ENCODE measurements at places on chromosomes 16 and 17.
A peak's percentile ranks its signal among the peaks of the same experiment; 100 is the strongest.

DNA sequence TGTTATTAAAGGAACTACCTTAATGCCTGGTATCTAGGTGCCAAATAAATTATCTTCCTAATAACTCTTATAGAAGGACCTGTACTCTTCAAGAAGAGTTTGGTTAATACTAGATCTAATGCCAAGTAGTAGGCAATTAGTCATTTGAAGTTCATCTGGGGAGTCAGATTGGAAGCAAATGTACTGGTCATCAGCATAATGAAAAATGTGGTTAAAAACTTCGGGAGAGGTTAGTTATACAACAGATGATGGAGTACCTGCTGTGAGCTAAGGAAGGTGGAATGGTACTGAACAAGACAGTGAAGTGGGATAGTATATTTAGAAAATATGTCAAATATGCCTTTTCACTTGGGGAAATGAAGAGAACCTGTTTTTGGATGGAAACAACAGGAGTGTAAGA lies 49.2 kb downstream of the TNRC6A start:
- DNase-seq, result no peak

DNA sequence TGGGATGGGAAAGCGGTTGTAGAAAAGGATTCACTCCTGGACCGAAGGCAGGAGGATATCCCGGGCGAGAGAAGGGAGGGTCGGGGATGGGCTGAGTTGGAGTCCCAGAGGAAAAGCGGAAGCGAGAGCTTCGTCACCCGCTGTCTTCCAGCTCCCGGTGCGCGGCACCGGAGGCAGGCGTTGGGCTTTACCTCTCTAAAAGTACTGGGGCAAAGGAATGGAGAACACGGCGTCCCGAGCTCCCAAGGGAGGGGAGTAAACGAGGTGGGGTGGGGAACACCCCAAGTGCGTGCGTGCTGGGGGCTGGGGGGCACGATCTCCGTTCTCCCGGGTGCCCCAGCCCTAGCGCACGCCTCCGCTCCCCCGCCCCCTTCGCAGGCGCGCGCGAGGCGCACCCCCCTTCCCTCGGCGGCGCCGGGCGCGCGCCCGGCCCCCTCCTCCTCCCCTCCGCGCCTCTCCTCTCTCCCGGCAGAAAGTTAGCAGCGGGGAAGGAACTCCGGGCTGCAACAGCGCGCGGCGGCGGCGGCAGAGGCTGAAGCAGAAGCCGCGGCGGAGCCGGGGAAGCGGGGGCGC lies at the start of gene HS3ST4:
TSS of gene HS3ST4 (plus strand) at position 441 of the 573 bp plus-strand sequence.
- no peak for DNase-seq

- DNase-seq, result peak; percentile 85
Observed at GRCh38 chr16:678858-679813, 1.1 kb upstream of the STUB1 start.

- DNase-seq, result no peak
Observed at GRCh38 chr16:82728901-82729300, 102.1 kb downstream of the CDH13 start.

GRCh38 chr17:44010966-44011647 lies 3.7 kb downstream of the TMEM101 start:
- DNase-seq, result no peak

DNA sequence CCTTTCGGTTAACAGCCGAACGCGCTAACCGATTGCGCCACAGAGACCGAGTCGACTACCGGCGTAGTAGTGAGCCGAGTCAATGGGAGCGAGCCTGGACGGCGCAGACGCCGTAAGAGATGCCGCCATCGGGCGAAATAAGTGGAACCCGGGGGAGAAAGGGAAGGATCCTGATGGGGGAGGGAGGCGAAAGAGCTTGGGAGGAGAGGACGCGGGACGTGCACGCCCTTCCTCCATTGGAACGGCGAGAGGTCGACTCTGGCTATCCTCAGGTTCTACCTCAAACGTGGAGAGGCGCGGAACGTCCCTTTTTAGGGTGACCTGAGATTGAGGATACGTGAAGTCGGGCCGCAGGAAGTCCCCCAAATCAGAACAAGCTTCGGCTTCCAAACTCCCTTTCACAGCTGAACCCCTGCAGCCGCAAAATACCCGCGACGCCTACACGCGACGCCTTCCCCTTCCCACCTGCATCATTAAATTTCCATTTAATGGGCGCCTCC lies 683 bp upstream of the PSMB3 start:
- peak; percentile 94 for DNase-seq

- DNase-seq, result no peak
Observed at GRCh38 chr17:5121186-5121841, 5.5 kb downstream of the USP6 start.

GRCh38 chr16:67783353-67783725 lies 23.0 kb downstream of the RANBP10 start:
- DNase-seq, result no peak

DNA sequence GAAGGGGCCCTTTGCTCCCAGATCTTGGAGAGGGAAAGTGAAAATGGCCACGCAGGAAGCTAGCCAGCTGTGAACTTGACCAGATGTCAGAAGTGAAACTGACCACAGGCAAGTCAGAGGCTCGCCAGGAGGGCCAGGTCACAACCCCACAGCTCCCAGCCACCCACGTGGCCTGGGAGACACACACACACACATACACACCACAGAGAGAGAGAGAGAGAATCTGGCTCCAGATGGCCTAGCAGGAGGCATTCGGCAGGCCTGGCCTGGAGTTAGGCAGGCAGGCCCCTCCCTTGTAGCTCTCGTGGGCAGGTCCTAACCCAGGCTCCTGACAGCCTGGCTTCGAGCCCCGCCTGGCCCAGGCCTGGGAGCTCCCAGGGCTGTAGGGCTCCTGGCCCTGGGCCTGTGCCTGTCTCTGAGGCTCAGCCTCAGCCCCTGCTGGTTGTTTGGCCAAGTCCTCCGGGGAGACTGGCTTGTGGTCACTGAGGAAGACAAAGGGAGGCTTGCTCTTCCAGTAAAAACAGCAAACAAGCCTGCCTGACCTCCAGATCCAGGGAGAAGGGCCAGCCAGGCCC lies 20.2 kb downstream of the NGFR start:
- no peak for DNase-seq

DNA sequence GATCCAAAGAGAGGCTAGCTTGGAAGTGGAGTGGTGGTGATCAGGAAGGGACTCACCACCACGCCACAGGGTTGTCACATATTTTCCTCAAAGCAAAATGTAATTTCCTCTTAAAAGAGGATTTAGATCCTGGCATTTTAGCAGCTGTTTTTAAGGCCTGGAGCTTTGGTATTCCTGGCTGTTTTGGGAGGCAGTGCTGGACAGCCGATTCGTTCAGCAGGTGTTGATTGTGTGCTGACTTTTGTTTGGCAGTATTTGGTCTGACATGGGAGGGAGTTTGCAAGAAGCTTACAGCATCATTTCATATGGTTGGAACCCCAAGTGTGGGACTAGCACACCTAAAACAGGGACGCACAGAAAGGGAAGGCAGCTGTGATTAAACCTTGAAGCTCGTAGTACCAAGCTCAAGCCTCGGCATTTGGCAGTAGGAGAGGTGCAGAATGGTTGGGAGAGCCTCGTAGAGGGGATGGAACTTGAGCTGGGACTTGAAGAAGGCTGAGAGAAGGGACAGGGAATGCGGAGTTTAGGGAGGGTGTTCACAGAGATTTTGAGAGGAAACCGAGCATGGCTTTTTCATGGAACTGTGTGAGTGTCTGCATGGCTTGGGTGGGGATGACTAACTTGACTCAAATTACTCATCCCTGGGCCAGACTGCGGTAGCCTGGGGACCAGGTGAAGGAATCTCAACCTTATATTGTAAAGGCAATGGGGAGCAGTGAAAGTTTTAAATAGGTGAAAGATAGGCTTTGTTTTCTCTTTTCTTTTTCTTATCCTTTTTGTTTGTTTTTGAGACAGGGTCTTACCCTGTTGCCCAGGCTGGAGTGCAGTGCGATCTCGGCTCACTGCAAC lies 52.3 kb downstream of the RPTOR start:
- no peak for DNase-seq

DNA sequence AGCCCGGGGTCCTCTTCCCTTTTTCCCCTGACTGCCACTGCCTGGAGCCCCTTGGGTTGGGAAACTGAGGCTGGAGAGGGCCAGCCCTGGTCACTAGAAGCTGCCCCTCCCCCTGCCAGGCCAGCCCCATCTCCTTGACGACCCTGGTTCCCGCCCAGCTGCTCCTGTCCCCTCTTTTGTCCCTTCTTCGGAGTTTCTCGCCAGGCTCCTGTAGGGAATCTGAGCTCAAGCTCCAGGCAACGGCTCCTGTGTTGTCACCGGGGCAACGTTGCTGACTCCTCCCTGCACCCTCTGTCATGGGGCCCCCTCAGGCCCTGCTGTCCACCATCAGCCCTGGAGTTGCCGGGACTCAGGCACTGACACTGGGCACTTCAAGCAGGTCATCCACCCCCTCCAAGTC lies 5.7 kb downstream of the LLGL1 start:
- no peak for DNase-seq

GRCh38 chr16:23564575-23565363 lies 7.2 kb downstream of the UBFD1 start:
- DNase-seq, result no peak

- DNase-seq, result no peak
Observed at GRCh38 chr16:62130101-62130500, 93.9 kb upstream of the CDH8 start.

GRCh38 chr16:75282466-75283281 lies 31.2 kb upstream of the BCAR1 start:
- DNase-seq, result no peak

- DNase-seq, result no peak
Observed at GRCh38 chr16:81945665-81946064, 65.6 kb downstream of the SDR42E1 start.

DNA sequence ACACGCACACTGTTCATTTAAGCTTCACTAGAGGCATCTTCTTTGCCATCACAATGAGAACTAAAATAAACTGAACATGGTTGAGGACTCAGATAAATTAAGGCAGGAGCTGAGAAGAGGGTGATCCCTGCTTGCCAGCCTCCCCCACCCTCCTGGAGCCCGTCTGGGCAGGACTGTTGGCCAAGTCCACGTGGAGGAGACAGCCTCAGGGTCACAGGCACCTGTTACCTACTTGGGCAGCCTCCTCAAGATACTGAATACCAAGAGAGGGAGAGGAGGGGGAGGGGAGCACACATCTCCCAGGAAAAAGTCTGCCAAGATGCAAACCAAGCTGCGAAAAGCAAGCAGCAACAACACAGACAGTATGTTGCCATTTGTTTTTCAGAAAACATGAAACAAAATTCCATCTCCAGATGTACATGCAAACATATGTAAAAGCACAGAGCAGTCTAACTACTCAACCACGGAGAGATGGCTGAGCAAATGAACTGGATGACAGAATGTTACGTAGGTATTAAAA lies 67.4 kb downstream of the SLC39A11 start:
- no peak for DNase-seq

- DNase-seq, result no peak
Observed at GRCh38 chr17:18203308-18203707, 19.7 kb downstream of the ALKBH5 start.

DNA sequence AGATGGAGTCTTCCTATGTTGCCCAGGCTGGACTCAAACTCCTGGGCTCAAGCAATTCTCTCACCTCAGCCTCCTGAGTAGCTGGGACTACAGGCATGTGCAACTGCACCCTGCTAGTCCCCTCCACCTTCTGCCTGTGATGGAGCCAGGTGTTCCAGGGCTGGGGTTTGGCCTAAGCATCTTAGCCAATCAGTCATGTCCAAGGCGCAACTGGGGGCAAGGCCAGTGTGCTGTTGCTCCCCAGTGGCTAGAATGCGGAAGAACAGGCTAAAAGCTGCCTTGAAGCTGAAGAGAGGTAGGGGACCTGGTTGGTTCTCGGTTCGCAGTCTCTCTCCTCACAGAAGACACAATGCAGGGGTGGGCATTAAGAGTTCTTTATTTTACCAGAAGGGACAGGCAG lies 18.6 kb downstream of the FLOT2 start:
- peak; percentile 75 for DNase-seq

- no peak for DNase-seq
Observed at GRCh38 chr17:61504697-61505096, 52.5 kb downstream of the TBX4 start.

- no peak for DNase-seq
Observed at GRCh38 chr16:80680046-80680445, 124.4 kb downstream of the CDYL2 start.

DNA sequence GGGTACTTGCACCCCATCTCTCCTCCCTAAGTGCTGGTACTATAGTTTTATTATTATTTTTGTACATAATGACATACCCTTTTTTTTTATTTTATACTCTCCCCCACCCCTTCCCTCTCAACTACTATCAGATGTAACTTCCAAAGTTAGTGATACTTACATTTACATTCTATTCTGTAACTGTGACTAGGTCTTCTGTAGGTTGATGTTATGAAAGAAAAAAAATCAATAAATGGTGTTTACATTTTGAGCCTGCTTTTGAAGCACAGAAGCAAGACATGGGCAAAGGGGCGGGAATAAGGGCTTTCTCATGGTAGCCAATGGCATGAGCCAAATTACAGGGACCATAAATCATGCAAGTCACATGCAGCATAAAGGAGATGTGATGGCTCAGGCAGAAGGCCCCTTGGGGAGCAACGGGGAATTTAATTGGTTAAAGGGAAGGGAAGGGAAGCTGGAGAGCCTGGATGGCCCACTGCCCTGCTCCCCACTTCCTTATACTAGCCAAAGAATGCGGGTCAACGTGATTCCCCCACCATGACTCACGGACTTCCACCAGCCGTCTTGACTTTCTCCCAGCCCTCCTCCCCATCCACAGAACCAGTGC lies 2.4 kb upstream of the ACSF2 start:
- DNase-seq, result peak; percentile 37

GRCh38 chr16:49664221-49665215 lies 191.4 kb downstream of the ZNF423 start:
- DNase-seq, result no peak

GRCh38 chr17:12643822-12644221 lies 21.9 kb upstream of the MYOCD start:
- DNase-seq, result no peak

- DNase-seq, result peak; percentile 44
Observed at GRCh38 chr17:48037036-48037837, at the start of gene COPZ2. TSS of gene COPZ2 (minus strand) at chr17:48037797. CDS start at chr17:48037777, 20 bp downstream.

GRCh38 chr17:72901083-72901482 lies 191.4 kb downstream of the SLC39A11 start:
- no peak for DNase-seq

- DNase-seq, result no peak
Observed at GRCh38 chr17:17036524-17036998, 5.7 kb upstream of the MPRIP start.

GRCh38 chr17:8794636-8795035 lies 4.5 kb downstream of the MFSD6L start:
- no peak for DNase-seq

- DNase-seq, result no peak
Observed at GRCh38 chr17:27475070-27475673, 18.9 kb downstream of the KSR1 start.

GRCh38 chr16:73365016-73365551 lies 317.2 kb upstream of the ZFHX3 start:
- DNase-seq, result peak; percentile 1

Measured in erythroblast (primary cell).